ENCODE measurements at places on chromosomes 12 and 14.

GRCh38 chr12:41980390-41980789 is 164.3 kb downstream of the GXYLT1 start:
- no peak for DNase-seq

DNA sequence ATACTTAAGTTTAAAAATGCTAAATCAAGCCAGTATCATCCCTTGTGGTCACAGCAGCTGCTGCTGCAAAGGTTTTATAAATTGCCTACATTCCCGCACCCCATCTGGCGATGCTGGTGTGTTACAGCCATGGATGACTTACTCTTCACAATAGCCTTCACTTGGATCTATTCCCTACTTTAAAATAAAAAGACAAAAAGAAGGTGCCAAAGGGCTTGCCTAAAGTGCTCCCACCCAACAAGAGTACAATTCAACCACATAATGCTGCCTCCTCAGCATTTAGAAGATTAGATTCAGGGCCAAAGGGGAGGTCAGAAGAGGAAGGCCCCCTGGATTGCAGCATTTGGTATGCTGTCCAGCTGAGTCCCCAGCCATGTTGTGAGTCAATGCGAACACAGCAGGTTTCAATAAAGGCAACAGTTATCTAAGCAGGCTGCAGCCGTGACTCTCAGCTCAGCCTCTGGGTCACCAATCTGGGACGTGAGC is 176.1 kb downstream of the DAD1 start:
- no peak for DNase-seq

GRCh38 chr12:67790660-67791059 is 142.1 kb downstream of the DYRK2 start:
- no peak for DNase-seq

GRCh38 chr14:20180486-20180885 is 10.2 kb upstream of the OR11G2 start:
- no peak for DNase-seq

DNA sequence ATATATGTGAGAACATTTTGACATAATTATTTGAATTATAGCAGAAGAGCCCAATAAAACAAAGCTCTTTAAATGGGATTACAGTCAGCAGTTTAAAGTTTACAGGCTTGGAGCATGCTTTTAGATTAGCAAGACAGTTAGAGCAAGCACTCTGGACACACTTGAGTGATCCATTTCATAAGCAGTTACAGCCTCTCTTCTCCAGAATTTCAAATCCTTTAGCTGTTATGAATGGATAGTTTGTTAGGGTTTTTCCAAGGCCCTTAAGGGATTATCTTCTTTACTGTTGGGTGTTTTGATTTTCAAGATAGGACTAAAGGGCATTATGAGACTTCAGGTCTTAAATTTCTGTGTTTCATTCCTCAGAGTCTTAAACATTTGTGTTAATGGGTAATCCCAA is 36.3 kb downstream of the BEST3 start:
- no peak for DNase-seq

- DNase-seq, result no peak
Measured at GRCh38 chr12:13220838-13221237, 24.3 kb downstream of the EMP1 start.

DNA sequence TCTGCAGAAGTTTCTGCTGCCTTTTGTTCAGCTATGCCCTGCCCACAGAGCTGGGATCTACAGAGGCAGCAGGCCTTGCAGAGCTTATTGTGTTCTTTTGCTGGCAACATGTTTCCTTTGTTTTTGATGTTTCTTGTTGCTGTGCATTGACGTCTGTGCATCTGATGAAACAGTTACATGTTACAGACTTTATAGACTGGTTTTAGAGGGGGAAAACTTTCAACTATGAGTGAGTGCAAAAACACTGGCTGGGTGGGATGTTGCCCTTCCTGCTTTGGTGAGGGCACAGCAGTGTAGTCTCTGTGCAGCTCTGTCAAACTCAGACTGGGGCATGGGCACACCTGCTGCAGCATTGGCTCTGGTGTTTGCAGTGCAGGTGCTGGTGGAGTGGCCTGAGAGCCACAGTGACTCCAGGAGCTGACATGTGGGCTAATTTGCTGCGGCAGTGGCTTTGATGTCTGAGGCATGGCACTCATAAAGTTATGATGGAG is 26.9 kb downstream of the CLEC6A start:
- DNase-seq, result no peak

DNA sequence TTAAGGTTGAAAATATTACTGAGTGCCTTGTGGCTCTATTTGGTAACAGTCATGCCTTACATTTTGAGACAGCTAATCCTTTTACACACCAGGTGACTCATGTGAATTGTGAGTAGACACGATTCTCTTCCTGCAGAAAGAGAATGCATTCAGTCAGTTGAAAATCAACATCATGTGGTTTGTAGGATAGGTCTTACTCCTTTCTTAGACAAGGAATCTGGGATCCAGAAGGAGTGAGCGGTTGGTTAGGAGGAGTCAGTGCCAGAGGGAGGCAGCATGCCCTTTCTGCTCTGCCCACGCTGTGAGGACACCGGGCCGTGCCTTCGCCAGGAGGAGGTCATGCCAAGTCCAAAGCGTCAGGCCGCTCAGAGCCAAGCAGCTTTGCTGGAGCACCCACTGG is 47.6 kb downstream of the TRAF3 start:
- no peak for DNase-seq

- DNase-seq, result peak; percentile 43
Measured at GRCh38 chr14:54622192-54622958, 55.4 kb downstream of the SAMD4A start.

DNA sequence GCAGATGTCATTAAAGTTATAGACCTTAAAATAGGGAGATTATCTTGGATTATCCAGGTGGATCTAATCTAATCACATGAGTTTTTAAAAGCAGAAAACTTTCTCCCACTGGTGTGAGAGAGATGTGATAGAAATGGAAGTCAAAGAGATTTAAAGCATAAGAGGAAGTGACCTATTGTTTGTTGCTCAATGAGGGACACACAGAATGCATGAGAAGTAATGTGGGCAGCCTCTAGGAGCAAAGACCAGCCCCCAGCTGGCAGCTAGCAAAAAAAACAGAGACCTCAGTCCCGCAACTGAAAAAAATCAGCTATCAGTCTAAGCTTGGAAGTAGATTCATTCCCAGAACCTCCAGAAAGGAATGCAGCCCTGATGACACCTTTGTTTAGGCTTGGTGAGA is 24.6 kb upstream of the ANP32D start:
- DNase-seq, result no peak

Data from activated CD4-positive, alpha-beta T cell treated with anti-CD3 and anti-CD28 coated beads, Interleukin-2, amount 50 U/mL, for 24 hours (primary cell).